Activated naive CD8-positive, alpha-beta T cell treated with anti-CD3 and anti-CD28 coated beads for 36 hours (primary cell): ENCODE measurements at places on chromosomes 6 and 20. TPM values are rescaled to one million over a fixed set of nuclear protein-coding genes. Genes with fewer than 3 reads are reported as not detected.

GRCh38 chr6:169406804-169407203 is 153.2 kb upstream of the THBS2 start:
- no peak for DNase-seq

- no peak for DNase-seq
Measured at GRCh38 chr20:11080010-11080409, 406.2 kb upstream of the JAG1 start.

DNA sequence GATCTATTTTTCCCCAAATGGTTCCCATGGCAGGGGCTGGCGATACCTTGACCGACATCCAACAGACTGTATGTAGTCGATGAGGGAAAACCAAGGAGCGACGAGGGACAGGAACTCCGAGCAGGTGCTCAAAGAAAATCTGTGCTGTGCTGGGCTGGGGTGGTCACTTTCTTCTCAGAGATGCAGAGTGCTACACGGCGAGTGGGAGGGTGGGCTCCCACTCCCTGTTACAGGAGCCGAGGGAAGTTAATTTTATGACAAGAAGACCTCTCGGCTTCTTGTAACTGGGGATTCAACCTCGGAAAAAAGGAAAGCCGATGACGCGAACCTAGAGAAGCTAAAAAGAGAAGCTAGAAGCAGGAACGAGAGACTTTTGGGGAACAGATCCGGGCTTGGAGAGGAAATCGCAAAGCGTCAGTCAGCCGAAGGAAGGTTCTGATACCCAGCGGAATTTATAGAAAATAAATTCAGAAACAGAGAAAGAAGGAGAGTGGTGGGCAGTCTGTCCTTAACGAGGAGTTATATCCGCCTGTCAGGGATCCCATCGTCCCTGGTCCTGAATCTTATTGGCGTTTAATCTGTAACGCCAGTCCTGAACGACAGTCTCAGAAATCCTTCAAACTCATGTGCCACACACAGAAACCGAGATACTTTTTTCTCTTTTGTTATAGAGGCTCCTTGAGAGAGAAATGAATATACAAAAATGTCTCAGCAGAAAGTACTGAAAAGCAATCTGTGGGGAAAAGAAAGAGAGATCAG is 84.6 kb upstream of the ZNF322 start:
- DNase-seq: no peak

Gene JPH2
- total RNA-seq: 0.14 TPM

Gene BPIFB4
- not detected for total RNA-seq

DNA sequence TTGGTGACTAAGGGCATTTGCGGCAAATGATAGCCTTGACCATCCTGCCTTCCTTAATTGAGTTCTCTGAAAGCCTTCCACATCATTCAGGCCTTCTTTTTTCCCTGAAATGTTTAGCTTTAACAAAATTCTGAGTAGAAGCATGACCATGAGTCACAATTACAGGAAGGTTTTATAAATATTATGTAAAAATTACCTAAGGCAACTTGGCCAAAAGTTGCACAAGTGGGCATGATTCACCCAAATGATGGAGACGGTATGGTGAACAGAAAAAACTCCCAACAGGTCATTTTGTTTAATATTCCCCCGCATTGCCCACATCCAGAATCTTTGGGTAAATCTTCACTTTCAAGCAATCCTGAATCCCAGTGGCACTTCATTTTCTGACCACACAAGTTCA is 37.0 kb downstream of the MC3R start:
- no peak for DNase-seq

Gene SIRPD
- total RNA-seq: not detected
